ENCODE measurements at places on chromosomes 6 and 20.

- no peak for DNase-seq
Measured at GRCh38 chr20:38061109-38061508, 27.6 kb downstream of the RPRD1B start.

- no peak for DNase-seq
Measured at GRCh38 chr20:54633374-54634355, 158.3 kb downstream of the DOK5 start.

- DNase-seq = no peak
Measured at GRCh38 chr6:132888701-132889100, 74.3 kb downstream of the RPS12 start.

DNA sequence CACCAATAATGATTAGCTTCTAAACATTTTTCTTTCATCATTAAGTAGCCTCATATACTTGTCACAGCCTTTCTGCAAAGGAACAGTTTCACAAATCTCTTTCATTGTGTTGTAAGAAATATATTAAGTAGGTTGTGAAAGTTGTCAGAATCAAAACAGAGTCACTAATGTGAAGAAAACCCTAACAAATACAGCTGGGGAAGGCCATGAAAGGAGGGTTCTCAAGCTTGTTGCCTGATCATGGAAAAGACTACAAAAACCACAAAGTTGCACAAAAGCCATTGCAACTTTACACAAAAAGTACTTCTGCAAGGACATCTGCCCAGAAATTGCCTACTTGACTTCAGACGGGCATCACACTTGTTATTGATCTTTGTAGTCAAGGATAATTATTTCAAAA lies 216.1 kb downstream of the ALDH8A1 start:
- DNase-seq = no peak

DNA sequence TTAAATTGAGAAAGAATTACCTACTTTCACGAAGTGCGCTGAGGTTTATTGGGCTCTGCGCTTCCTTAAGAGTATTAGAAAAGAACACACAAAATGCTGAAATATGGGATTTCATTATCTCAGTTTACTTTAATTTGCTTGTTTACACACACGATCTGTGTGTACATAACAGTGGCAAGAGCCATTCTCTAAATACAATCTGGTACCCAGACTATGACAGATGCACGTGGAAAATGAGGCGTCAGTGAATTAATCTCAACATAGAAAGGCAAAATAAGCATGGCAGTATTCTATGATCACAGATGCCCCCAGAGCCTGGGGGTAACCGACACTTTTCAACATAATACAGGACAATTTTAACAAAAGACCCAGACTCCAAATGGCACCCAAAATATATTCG lies 8.3 kb downstream of the FITM2 start:
- DNase-seq = no peak

DNA sequence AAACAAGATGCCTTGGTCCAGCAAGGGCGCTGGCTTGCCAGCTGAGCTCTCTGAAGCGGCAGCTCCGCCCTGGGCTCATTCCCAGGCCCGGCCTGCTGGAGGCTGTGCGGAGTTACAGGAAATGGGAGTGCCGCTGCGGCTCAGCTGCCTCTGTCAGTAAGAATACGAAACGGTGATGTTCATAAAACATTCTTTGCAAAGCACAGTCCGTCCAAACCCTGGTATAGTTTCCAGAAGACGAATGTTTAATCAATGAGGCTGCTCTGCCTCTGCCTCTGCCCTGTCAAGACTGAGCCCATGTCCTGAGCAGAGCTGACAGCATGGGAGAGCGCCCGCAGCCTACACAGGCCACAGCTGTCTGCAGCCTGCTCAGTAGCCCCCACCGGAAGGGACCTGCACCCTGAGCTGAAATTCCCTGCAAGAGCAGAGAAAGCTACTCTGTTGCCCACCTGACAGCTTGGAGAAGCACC lies 153.3 kb upstream of the SNX9 start:
- DNase-seq = no peak

- DNase-seq = no peak
Measured at GRCh38 chr6:149208134-149208601, 109.3 kb upstream of the TAB2 start.
